ENCODE measurements at places on chromosomes 2 and 18. TPM values are rescaled to one million over a fixed set of nuclear protein-coding genes. Genes with fewer than 3 reads are reported as not detected.

The CDKL4 gene
- total RNA-seq = 0.75 TPM

The CIDEA gene
- total RNA-seq = 12.1 TPM

The RIT2 gene
- total RNA-seq = not detected

The TRIM43 gene
- total RNA-seq = not detected

The RABL2A gene
- 7.6 TPM for total RNA-seq

The ANO7 gene
- total RNA-seq = 0.37 TPM

The ADGRF3 gene
- not detected for total RNA-seq

The IGFBP5 gene
- total RNA-seq = 731 TPM

The RFX8 gene
- total RNA-seq = 15.3 TPM

The HSBP1L1 gene
- 7.9 TPM for total RNA-seq

The AMER3 gene
- not detected for total RNA-seq

The EPHA4 gene
- 33.2 TPM for total RNA-seq

The PRKAG3 gene
- not detected for total RNA-seq

The GALNT3 gene
- total RNA-seq = 0.87 TPM

The DNER gene
- 0.55 TPM for total RNA-seq

The REG1B gene
- total RNA-seq = not detected

The MERTK gene
- 0.37 TPM for total RNA-seq

The REG3A gene
- total RNA-seq = not detected

The PTPRM gene
- 25.6 TPM for total RNA-seq

The M1AP gene
- total RNA-seq = under 0.01 TPM

The ADRA2B gene
- not detected for total RNA-seq

The SLC40A1 gene
- 9.5 TPM for total RNA-seq

The CNDP1 gene
- total RNA-seq = not detected

The PNKD gene
- total RNA-seq = 24.0 TPM

The ALPI gene
- not detected for total RNA-seq

The SCTR gene
- not detected for total RNA-seq

The SCG2 gene
- 0.44 TPM for total RNA-seq

The CCDC141 gene
- not detected for total RNA-seq

The SERPINB10 gene
- 1.00 TPM for total RNA-seq

The ZNF521 gene
- total RNA-seq = 36.4 TPM

The GAL3ST2 gene
- total RNA-seq = 0.44 TPM

The DNAJC5G gene
- not detected for total RNA-seq

The DSG1 gene
- total RNA-seq = not detected

The TMEM200C gene
- total RNA-seq = 0.12 TPM

The CAPN14 gene
- 0.12 TPM for total RNA-seq

The KCNF1 gene
- total RNA-seq = not detected

The HOXD4 gene
- total RNA-seq = 0.22 TPM

The RBMS1 gene
- total RNA-seq = 62.0 TPM

The SMPD4 gene
- 18.9 TPM for total RNA-seq

The TEKT4 gene
- total RNA-seq = not detected

The GCG gene
- not detected for total RNA-seq

The CCDC121 gene
- total RNA-seq = 1.7 TPM

The ZAP70 gene
- total RNA-seq = 0.12 TPM

The RAPGEF4 gene
- 1.00 TPM for total RNA-seq

The ANAPC1 gene
- total RNA-seq = 78.1 TPM

The PRSS56 gene
- not detected for total RNA-seq

The COL6A3 gene
- total RNA-seq = 2,978 TPM

The TSHZ1 gene
- total RNA-seq = 6.6 TPM
